Natural killer cell (primary cell): ENCODE measurements at places on chromosomes 5 and 9.

- no peak for DNase-seq
Observed at GRCh38 chr9:37407468-37407867, 15.0 kb upstream of the GRHPR start.

- DNase-seq, result no peak
Observed at GRCh38 chr9:92294297-92294676, 790 bp upstream of the IARS1 start.

DNA sequence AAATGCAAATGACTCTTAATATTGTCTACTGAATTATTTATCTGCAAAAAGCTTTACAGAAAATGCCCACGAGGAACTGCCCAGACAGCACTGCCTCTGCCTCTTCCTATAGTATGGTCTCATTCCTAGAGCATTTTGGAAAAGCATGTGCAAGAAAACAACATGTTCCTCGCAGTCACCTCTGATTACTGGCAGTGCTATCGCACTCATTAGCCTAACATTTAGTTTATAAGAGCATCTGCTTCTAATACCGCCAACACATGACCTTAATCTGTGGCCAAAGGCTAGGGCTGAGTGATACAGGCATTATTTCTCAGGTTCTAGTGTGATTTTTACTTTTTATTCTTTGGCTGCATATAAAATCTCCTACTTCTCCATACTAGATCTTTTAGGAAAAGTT is 259.2 kb downstream of the FBXL17 start:
- no peak for DNase-seq

GRCh38 chr5:74579215-74579614 is 61.3 kb downstream of the ENC1 start:
- DNase-seq, result peak; percentile 41

GRCh38 chr9:105206821-105207699 is 37.4 kb upstream of the SLC44A1 start:
- DNase-seq, result no peak

- DNase-seq, result no peak
Observed at GRCh38 chr9:12414514-12414913, 278.7 kb upstream of the TYRP1 start.

DNA sequence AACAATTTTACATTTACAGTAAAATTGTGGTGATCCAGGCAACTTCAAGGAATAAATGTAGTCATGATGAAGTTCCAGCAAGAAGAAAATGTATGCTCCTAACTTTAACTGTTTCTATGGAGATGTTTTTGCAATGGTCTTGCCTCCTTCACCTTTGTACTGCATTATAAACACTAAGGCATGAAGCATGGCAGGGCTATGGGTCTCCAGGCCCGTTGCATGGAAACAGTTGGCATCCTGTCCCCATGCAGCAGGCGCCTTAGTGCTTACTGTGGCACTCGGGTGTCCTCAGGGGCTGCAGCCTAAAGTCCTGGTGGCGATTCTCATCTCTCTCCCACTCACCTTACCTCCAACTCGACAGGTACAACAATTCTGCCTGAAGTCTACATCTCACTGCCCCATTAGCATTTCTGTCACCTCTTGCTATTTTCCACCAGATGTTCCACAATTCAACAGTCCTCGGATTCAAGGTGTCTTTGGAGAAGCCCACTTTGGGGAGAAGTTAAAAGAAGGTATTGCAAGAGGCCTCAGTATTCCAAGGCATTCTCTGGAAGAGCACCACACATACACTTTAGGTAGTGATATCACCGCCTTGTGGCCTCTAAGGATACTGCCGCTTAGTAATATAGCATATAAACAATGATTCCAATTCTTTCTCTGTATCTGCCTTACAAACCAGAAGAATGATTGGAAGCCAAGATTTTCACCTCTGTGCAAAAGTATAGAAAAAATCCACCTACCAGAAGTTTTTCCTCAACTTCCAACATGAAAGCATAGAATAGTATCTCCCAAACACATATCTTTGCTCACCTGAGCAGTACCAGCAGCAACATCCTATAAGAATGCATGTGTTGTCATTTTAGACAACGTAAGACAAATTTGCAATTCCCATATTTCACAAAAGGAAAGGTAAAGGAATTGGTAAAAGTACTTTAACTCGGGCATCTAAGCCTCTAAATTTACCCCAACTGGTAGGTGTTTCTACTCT is 5.1 kb downstream of the LIFR start:
- DNase-seq, result no peak

DNA sequence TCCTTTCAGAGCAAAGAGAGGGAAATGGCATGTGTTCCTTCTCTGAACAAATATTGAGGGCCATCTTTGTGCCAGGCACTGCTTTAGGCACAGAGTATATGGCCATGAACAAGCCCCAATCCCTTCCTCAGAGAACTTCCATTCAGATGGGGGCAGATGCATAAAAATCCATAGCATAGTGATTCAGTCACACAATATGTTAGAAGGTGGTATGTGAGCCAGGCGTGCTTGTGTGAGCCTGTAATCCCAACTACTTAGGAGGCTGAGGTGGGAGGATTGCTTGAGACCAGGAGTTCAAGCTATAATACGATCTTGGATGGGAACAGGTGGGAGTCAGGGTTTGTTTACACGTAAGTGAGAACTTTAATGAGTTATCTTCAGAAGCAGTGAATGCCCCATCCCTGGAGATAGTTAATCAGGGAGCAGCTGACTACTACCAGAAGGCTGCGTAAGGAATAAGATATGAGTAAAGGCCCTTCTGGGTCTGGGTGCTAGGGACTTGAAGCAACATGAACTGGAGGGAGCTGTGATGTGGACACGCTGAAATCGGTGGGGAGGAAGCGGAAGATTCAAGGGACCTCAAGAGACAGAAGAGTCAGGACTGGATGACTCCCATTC is 27.1 kb downstream of the NANS start:
- no peak for DNase-seq

GRCh38 chr9:9112001-9112720 is 1312.6 kb upstream of the DMAC1 start:
- DNase-seq, result no peak

DNA sequence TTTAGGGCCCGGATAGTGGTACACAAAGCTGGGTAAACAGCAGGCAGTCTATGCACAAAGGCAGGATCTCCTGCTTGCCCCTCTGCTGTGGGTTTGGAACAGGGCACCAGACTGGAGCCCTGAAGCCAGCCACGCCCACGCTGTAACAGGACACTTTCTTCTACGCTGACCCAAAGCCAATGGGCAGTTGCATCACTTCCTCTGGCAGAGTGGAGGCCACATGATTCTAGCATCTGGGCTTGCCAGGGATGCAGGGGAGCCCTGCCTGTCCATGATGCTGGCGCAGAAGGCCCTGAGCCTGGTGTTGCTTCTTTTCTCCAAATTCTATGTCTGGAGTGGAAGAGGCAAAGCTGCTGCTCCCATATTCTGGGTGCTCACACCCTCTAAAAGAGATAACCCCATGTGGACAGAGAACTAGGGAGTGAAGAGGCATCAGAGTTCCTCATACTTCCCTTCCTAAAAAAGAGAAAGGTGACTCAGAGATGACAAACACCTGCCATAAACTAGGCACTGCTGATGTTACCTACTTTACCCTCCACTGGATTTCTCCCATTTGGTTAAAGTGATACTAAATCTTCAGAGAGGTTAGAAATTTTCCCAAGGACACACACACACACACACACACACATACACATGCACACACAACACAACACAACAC is 260.3 kb upstream of the KLF4 start:
- no peak for DNase-seq

DNA sequence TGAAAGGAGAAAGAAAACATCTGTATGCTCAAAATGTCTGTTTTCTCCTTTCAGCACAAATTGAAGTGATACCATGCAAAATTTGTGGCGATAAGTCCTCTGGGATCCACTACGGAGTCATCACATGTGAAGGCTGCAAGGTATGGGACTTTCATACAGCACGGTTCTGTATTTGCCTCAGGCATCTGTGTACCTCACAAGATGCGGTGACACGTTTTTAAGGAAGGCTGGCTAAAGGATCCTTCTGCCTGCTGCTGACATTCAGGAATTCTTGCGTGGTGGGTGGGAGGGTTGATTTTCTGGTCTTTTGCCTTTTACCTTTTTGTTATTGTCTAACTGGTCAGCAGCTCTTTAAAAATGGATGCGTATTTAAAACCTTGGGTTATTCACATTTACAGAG is 133.1 kb downstream of the RORB start:
- no peak for DNase-seq

GRCh38 chr5:3103262-3103811 is 351.9 kb upstream of the IRX2 start:
- DNase-seq, result no peak

- DNase-seq, result no peak
Observed at GRCh38 chr5:34001241-34001841, 6.5 kb downstream of the AMACR start.

GRCh38 chr5:56145511-56145910 is 87.6 kb downstream of the ANKRD55 start:
- DNase-seq, result no peak

GRCh38 chr9:15369238-15369637 is 53.4 kb upstream of the SNAPC3 start:
- DNase-seq, result no peak

GRCh38 chr9:36980148-36980974 is 53.7 kb downstream of the PAX5 start:
- no peak for DNase-seq

DNA sequence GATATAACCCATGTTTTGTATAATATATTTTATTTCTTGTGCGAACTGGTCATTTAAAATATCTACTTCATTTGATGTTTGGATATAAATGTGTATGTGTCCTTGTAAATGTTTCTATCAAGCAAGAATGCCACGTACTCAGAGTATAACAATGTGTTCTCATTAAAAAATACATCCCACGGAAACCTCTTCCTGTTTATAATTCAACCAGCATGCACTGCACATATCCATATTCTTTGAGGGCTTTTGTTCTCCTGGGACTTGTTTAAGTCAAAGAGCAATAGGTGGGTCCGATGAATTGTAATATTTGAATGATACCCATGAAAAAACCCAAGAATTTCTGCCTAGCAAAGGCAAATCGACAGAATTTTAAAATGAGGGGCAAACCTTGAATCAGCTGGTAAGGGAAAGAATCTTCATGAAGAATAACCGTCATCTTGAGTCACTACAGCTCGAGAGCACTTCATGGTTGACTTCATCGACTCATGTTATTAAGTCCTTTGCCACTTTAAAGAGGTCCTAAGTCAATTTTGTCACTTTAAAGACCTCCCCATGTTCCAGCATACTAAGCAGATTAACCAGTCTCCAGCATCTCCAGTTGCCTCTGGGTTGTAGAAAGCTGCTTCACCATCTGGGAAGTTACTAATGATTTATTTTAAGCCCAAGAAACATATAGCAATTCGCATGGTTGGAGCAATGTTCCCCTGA is 80.6 kb downstream of the NPR3 start:
- DNase-seq, result no peak

GRCh38 chr5:33282696-33283095 is 158.1 kb upstream of the TARS1 start:
- DNase-seq, result no peak

DNA sequence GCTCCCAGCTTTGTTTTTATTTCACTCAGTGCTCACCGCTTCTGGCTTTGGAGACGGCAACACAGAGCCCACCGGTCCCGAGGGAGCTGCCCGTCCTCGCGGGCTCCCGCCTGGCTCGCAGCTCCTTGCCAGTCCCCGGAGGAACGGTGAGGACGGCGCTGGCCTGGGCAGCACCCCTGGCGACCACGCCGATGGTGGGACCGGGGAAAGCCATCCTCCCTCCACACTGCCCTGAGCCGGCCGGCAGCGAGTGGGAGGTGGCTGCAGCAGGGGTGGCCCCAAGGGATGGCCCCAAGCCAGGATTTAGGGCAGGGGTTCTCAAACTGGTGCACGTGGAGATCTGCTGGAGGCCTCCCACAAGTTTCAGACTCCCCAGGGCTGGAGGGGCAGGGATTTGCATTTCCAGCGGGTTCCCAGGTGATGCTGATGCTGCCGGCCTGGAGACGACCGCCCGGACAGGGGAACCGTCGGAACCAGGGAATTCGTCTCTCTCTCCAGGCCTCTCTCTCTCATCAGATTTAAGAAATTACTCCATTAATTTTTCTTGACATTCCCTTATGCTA is 293.2 kb upstream of the IRX4 start:
- DNase-seq, result no peak

DNA sequence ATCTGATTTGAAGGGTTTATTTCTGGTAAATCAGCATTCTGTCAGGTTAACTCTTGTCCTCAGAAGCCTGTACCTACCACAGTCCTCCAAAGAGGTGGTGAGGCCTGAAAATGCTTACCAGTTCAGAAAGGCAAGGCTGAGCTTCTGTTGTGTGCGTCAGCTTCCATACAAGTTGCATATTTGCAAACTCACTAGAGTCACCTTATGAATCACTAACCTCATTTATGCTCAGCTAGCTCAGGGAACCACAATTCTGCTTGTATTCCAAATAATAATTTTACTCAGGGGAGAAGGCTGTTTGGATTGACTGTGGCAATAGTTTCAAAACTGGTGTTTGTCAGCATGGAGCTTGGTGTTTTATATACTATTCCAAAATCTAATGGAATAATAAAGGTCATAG is 355.1 kb upstream of the RFX3 start:
- no peak for DNase-seq

GRCh38 chr9:68742333-68742730 is 37.3 kb downstream of the PIP5K1B start:
- DNase-seq, result no peak

DNA sequence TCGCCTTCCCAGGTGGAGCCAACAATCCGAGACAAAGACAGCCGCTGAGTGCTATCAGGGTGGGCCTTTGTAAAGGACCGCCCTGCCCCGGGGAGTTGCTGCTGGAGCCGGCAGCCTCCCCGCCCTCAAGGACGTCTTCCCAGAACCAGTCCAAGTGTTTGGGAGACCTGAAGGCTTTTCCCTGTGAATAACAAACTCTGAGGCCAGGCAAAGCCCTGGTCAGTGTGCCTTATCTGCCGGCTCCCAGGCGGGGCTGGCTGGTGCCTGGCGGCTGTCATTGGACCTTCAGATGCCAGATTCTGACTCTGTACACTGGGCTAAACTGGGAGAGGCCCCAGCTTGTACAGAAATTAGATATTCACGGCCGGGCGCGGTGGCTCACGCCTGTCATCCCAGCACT is 2.1 kb downstream of the SLC9A3 start:
- DNase-seq, result no peak

DNA sequence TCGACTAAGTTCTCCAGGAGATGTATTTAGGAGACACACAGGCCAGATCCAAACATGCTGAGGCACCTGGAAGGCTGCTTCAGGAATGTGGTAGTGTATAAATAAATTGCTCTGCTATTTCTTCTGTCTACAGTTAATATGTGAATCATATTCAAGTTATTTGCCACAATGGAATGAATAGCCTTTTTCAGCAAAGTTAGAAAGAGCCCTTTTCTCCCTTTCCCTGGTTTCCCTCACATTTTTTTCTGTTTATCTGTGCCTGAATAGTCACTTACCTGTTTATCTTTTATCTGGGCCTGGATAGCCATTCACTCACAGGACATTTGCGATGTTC is 44.1 kb upstream of the CLINT1 start:
- DNase-seq, result no peak

GRCh38 chr9:20528253-20528652 is 94.0 kb downstream of the MLLT3 start:
- DNase-seq, result no peak

- DNase-seq, result no peak
Observed at GRCh38 chr9:95055851-95056551, 261.5 kb downstream of the FANCC start.

- DNase-seq, result no peak
Observed at GRCh38 chr9:97744710-97745708, 47.9 kb upstream of the XPA start.
